ENCODE measurements at places on chromosomes 16 and 17.
A peak's percentile ranks its signal among the peaks of the same experiment; 100 is the strongest.

DNA sequence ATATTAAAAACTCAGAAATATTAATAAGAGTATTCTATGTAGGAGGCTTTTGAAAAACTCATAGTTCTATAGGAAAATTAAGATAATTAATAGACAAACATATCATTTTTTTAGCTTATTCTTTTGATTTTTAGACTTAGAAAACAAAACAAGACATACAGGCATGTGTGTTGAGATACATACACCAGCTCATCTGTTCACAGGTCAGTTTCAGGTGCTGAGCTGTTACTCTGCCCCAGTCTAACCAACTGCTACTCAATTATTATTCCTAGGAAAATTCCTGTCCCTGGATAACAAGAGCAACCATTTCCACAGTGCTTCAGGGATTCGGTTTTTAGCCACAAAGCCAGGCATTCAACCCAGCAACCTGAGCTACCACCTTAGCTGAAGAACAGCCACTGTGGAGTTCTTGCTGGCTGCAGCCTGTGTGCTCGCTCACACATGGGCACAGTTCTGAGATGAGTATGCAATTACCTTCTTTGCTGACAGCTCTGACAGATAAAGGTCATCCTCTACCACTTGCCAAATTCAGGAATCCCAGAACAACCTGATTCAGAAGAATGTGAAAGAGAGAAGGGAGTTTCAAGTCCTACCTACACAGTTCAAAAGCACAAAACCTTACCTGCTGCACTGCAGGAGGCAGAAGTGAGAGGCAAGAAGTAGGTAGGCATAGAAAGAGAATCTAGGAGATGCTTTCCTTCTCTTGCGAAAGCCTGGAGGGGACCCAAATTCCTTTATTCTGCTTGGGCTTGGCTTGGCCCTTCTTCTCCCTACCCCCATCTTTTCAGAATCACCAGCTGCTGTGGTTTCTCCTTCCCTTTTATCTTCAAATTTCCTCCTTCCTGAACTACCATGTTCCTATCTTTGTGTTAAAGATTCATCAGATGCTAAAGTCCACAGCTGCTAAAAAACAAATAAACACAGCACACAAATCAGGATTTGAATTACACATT lies 62.7 kb downstream of the TEX2 start:
- no peak for DNase-seq

DNA sequence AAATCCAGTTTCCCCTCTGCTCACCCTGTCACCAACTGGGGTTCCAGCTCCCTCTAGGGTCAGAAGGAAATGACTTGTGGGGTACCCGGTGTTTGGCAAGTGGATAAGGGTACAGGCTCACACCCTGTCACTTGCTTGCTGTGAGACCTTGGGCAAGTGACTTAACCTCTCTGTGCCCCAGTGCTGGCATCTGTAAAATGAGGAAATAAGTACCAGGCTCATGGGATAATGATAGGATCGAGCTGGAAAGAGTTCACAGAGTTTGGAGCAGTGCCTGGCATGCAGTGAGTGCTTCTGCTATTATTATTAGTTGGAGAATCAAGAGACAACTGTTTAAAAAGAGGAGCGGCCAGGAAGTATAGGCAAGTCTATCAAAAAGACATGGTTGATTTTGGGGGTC lies 53.7 kb upstream of the DLX4 start:
- DNase-seq = no peak

- no peak for DNase-seq
These were observed 20.5 kb downstream of the LASP1 start for GRCh38 chr17:38890410-38890746.

DNA sequence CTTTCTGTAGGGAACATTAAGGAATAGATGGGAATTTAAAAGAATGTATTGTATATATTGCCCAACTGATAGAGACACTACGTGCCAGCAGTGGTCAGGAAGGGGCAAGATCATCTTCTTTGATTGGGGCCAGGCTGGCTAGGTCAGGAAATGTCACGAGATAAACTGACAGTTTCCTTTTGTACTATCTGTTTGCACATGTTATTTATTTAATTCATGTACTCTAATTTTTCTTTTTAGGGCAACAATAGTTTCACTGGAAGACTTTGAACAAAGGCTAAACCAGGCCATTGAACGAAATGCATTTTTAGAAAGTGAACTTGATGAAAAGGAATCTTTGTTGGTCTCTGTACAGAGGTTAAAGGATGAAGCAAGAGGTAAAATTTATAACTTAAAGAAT lies 12.6 kb downstream of the NDEL1 start:
- DNase-seq = no peak

GRCh38 chr17:82297280-82297713 lies 20.1 kb downstream of the CD7 start:
- DNase-seq = peak; percentile 75

GRCh38 chr17:1959871-1960544 lies 65.1 kb downstream of the RTN4RL1 start:
- DNase-seq = peak; percentile 50

DNA sequence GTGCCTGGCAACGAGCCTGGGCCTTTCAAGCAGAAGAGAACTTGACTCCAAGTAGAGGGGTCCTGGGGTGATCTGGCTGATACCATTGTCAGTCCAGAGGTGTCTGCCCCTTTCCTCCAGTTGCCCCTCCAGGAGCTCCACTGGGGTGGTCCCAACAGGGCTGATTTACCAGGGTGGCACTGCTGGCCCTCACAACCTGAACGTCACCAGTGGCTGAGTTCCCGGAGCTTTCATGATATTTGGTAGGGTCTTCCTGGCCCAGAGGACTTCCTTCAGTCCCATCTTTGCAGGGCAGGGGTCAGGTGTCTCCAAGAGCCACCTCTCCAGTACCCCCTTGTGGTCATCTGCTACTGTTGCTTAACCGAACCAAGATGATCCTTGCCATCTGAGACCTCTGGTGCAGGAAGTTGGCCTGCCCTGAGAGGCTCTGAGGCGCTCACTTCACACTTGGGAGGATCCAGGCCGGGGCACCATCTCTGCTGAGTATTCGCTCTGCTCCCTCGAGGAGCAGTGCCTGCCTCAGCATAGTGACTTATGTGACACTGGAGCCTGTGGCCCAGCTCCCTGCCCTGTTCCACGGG lies 3.5 kb downstream of the LIMD2 start:
- no peak for DNase-seq

DNA sequence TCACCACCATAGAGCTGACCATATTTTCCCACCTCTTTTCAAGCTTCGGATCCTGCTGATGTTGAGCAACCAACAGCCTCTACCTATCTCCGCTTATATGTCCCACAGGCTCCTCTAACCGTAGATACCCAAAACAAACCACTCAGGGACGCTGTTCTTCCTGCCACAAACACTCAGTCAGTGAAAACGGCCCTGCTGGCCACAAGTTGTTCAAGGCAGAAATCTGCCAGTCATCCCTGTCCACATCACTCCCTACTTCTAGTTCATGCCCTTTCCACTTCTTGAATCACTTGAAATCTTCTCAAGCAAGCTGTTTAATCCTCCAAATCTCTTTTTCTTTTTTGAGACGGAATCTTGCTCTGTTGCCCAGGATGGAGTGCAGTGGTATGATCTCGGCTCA lies 7.9 kb downstream of the RABEP2 start:
- DNase-seq = no peak

GRCh38 chr17:1006054-1006453 lies 9.1 kb downstream of the TIMM22 start:
- DNase-seq = no peak

DNA sequence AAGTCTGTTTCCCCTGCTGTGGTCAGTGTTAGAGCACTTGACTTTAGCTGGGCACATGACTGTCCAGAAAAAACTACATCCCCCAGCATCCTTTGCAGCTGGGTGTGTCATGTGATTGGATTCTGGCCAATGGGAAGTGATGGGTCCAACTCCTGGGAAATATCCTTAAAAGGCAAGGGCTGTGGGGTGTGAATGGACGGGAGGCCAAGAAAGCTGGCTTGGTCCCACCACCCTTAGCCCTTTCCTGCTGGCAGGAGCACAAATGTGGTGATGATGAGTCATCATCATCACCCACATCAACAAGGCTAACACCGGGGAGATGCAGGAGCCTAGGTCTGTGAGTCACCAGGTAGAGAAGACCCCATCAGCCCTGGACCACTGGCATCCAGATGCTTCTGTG lies 341.7 kb downstream of the C16orf95 start:
- no peak for DNase-seq

GRCh38 chr17:18253947-18254821 lies 4.4 kb downstream of the FLII start:
- no peak for DNase-seq

DNA sequence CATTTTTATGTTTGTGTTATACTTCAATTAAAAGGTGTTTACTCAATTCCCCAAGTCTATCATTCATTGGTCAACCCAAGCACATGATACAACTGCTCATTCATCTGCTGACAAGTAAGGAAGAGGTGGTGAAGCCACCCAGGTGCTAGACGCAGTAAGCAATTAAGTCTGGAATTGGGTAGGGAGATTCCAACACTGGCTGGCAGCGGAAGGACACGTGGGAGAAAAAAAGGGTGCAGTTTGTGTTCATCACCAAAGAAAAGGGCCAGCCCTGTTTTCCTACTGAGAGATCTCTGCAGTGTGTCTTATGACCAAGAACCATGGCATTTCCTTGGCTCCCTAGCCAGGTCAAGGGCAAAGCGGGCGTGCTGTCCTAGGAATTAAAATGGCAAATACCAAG lies 11.8 kb upstream of the ZNF23 start:
- DNase-seq = no peak

DNA sequence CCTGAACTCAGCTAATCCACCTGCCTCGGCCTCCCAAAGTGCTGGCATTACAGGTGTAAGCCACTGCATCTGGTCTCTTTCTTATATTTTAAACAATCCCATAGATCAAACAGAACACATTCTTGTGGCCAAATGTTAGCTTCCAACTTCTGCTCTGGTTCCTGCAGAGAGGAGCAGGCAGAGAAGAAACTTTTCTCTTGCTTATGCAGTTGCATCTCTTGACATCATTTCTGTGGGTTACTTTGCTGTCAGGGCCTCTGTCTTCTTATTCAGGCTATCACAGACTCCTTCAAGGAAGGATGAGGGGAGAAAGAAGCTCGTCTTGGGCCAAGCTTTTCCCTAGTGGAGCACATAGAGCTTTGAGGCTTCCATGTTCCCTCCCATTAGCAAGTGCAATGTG lies 7.8 kb downstream of the HSD17B2 start:
- no peak for DNase-seq

DNA sequence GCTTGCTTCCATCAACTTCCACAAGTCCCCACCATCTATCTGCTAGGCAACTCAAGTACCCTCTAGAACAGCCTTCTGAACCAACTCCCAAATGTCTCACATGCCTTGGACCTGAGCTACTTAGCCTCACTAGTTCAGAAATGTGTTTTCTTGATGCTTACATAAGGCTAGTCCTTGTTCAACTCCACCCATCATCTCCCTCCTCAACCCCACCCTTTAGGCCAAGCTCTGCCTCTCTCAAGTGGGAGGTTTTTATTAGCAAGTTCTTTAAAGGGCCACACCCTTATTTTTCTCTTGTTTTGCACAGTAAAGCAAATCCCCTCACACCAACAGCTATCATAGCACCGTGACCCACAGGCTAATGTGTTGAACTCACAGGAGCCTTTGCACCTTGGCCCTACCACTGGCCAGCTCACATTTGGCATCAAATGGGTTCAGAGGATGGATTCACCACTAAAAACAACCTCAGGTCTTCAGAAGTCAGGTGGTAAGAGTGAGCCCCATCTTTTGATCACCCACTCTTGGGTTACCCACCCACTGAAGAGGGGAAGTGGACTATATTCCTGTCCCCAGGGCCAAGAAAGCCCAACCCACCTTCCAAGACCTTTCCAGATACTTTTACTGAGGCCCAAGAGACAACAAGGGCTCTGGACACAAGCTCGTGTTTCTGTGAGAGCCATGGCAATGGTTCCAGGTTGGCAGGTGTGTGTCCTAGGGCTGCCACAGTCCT lies 12.2 kb downstream of the PIK3R5 start:
- no peak for DNase-seq

DNA sequence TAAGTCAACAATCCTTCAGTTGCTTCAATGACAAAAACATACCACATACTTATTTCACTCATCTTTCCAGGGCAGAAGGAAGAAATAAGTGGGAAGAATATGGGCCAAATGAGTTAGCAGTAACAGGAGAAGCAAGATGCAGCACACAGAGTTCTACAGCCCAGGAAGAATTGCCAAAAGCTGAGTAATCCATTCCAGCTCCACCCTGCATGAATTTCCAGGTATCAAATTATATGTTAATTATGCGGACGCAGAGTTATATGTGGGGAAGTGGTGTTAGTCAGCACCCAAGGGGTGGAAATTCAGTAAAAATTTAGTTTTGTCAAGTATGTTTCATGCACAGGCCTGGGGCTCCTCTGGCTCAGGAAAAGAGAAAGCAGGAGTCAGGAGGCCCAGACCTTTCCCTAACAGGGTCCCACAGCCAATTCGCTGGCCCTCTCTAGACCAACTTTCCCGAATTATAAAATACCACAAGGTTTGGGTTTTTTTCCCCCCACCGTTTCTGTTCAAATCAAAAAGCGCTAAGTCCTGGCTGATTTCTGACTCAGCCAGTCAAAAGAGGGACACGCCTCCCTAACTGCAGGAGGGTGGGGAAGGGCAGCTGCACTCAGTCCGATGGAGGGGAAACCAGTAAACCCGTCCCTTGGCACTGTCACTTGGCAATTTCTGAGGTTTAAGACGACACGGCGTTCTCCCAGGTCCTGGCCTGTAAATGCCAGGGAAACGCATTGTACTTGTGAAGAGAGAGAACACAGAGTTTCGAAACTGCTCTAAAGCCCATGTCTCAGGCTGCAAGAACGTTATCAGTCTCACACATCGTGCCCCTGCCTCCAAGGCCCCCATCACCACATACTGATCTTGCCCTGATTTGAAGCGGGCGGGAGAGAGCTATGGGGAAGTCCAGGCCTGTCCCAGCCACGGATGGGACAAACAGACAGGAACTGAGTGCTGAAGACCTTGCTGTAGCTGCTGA lies 58.1 kb downstream of the ZFHX3 start:
- peak; percentile 77 for DNase-seq

GRCh38 chr16:83915081-83915480 lies 16.2 kb downstream of the MLYCD start:
- DNase-seq = no peak

- no peak for DNase-seq
These were observed 38.9 kb upstream of the CMIP start for GRCh38 chr16:81405702-81406113.

- no peak for DNase-seq
These were observed at the start of gene CLEC3A for GRCh38 chr16:78022347-78023060. CLEC3A (plus strand) TSS chr16:78022548; CDS start chr16:78022627, 79 bp downstream.
